ENCODE measurements at places on chromosomes 1 and 21. TPM values are rescaled to one million over a fixed set of nuclear protein-coding genes. Genes with fewer than 3 reads are reported as not detected.

Gene OR2AK2
- total RNA-seq, result not detected

Gene SPRR1B
- not detected for total RNA-seq

Gene RGS13
- not detected for total RNA-seq

Gene LCE2A
- not detected for total RNA-seq

Gene RGSL1
- not detected for total RNA-seq

Gene OR2L3
- not detected for total RNA-seq

Gene AMY1A
- not detected for total RNA-seq

Gene AQP10
- total RNA-seq, result not detected

Gene NPHS2
- total RNA-seq, result not detected

Gene SPATA6
- total RNA-seq, result 2.9 TPM

Gene EDN2
- total RNA-seq, result not detected

Gene LCA5L
- total RNA-seq, result 1.7 TPM

Gene CTSS
- total RNA-seq, result 57.5 TPM

Gene ZYG11A
- total RNA-seq, result 1.2 TPM

DNA sequence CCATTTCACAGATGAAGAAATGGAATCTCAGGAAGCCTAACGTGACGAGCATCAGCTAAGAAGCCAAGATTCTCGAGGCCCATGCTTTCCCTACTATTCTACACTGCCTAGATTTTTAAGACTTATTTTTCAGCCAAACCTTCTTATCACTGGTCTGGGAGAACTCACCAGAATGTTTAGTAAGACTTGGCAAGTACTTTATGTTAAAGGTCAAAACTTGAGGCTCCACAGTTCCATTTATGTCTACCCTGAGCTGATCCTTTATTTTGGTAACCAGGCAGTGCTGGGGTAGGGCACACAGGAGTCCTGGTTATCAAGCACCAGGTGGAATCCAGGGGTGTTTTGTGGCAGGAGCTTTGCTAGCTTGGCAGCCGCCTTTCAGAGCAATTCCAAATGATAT lies 16.8 kb downstream of the PLXNA2 start:
- DNase-seq, result no peak

DNA sequence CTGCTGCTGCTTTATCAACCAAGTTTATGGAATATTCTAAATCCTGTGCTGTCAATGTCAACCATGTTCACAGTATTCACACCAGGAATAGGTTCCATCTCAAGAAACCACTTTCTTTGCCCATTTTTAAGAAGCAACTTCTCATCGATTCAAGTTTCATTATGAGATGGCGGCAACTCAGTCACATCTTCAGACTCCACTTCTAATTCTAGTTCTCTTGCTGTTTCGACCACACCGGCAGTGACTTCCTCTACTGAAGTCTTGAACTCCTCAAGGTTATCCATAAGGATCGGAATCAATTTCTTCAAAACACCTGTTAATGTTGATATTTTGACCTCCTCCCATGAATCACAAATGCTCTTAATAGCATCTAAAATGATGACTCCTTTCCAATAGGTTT lies 39.7 kb upstream of the IFNLR1 start:
- DNase-seq, result no peak

GRCh38 chr1:75707191-75707590 lies 17.3 kb upstream of the ACADM start:
- DNase-seq, result no peak

- DNase-seq, result peak; percentile 59
Measured at GRCh38 chr1:27299385-27300271, 22.3 kb upstream of the TMEM222 start.

DNA sequence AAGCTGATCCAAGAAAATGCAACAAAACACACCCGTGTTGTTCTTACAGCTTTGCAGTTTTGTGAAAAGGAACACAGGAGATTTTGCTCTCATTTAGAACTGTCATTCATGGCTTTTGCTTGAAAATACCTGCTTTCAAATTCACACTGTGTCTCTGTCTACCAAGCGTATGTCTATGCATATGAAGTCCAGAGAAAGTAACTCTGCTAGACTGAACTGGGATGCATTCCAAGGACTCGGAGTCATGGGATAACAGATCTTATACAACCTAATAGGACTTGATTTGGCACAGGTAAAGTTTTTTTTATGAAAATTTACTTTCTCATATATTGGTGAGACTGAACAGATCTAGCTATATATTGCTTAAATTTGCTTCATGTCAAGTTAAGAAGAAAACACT lies 102.4 kb downstream of the PTGER3 start:
- no peak for DNase-seq

DNA sequence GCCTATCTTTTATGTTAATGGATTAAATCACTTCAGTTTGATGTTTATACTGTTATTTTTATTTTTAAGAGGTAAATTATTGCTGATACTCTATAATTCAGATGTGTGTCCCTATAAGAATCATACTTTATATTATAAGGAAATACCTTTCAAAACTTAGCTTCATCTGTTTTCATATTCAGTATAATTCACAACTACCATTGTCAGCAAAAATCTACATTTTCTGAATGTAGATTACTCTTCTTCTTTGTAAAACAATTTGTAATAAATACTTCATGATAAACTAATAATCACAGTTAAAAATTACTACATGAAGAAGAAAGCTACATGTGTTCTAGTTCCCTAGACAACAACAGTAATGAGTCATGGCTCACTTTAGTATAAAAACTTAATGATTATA lies 115.4 kb upstream of the SERTAD4 start:
- DNase-seq, result no peak

- peak; percentile 36 for DNase-seq
Measured at GRCh38 chr1:26009796-26010447, 11.7 kb upstream of the EXTL1 start.

DNA sequence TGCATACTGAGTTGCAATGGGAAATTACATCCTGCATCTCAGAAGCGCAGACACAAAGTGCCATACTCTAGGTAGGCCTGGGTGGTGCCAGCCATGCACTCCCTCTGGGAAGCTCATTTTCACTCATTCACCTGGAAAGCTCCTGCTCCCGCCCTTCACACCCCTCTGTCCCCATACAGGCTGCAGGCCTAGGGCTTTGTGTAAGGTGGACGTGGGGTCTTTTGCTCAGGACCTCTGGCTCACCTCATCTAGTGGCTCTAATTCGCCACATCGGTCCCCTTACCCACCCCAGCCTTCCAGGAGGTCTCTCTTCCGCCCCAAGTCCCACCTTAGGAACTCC lies 751 bp downstream of the MRPS15 start:
- DNase-seq, result no peak

- peak; percentile 40 for DNase-seq
Measured at GRCh38 chr1:145985502-145986439, 10.6 kb downstream of the TXNIP start.

GRCh38 chr1:52436817-52437216 lies 32.4 kb downstream of the PRPF38A start:
- DNase-seq, result no peak

DNA sequence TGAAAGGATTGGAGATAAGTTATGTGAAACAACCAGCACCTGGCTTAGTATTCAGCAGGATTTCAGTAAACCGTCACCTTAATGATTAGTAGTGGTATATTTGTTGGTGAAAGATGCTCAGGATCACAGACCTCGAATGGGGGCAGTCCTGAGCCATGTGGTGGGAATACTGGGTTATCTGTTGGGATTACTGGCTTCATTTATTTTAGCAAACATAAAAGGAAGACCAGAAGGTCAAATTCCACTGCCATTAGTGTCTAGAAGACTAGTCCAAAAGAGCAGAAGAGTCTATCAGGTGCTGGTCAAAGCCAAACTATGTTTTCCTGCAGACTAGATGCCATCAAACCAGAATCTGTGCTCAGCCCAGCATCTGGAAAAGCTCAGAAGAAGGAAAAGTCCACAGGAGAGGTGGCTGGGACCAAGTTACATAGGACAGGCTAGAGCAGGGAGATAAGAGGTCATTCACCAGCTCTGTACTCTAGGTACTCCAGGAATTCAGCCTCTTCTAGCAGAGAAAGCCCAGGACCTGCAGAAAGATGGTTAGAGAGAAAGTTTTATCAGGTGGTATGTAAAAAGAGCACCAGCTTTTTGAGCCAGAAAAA lies 343.4 kb downstream of the PLPP3 start:
- DNase-seq, result no peak

DNA sequence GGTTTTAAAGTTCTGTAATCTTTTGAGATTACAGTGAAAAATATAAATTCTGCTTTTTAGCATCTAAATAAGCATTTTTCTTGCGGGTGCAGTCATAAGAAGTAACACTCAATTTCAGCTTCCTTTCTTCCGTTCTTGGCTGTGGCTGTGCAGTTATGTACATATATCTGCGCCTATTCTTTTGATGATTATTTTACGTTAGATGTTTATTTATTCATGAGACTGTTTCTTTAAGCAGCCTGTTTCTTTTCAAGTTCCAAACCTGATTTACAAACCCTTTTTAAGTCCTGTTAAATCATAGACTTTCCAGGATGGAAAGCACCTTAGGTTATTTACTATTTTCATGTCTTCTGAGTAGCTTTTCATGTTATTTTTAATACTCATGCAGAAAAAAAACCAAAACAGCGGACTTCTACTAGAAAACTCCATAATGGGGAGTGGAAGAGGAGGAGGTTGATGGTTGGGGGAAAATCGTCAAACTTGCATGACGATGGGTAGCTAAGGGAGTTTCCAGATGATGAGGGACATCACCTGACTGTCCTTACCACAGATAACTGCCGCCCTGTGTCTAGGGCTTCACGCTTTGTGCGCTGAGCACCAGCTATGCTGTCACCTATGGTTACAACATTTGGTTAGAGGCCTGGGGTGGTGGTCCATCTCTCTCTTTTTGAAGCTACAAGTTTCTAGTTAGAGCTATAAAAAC lies 2.6 kb downstream of the PRDM2 start:
- DNase-seq, result no peak

- no peak for DNase-seq
Measured at GRCh38 chr1:160755461-160755860, 16.4 kb downstream of the SLAMF7 start.

- DNase-seq, result peak; percentile 77
Measured at GRCh38 chr1:212621043-212621948, 12.7 kb downstream of the ATF3 start.

GRCh38 chr1:109733236-109733870 lies 7.5 kb downstream of the GSTM3 start:
- DNase-seq, result no peak

- no peak for DNase-seq
Measured at GRCh38 chr1:206498685-206499084, 8.6 kb upstream of the RASSF5 start.

GRCh38 chr1:45456531-45456930 lies 34.4 kb downstream of the TESK2 start:
- no peak for DNase-seq

- no peak for DNase-seq
Measured at GRCh38 chr1:103125219-103125618, 16.9 kb upstream of the COL11A1 start.

DNA sequence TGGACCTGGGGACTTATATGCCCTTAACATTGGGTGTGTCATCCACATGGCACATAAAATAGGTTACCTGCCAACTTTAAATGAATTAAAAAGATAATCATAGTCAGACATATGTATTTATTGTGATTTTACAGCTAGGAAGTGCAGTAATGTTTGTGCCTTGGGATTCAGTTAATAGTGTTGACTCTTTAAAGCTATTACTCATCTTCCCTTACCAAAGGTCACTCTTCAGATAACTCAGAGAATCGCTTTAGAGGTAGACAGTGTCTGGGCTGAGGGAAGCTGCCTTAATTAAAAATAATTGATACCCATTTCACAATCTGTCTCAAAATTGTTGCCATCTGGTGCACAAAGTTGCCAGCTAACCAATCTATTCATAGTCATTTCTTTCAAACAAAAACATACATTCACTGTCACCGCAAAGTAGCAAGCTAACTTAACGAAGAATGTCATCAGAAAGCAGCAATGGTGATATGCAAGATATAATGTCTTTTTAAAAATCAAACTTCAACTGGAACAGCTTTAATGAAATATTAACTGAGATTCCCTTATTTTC lies 3.0 kb upstream of the KRTAP15-1 start:
- DNase-seq, result no peak

DNA sequence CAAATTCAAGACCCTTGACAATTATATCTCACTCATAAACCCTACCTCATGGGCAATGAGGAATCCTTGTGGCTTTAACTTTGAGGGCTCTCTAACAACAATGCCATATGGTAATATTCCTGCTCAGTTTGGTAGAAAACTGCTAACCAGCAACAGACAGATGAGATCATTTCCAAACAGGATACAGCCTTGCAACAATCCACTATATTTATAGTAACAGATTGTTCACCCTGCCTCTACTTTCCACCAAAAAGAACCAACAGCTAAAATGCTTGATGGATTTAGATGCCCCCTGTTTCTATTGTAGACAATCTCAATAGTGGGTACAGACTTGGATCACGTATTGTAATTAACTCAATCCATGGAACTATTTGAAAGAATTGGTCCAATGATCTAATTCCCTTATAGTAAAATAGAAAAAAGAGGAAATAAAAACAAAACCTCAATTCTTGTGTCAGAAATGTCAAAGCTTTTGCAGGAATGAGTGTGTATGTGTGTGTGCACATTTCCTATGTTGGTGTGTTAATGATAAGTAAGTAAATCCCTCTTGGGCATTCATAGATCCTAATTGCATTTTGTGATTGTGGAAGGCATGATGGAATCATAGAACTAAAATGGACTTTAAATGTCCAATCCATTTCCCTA lies 100.0 kb upstream of the EDEM3 start:
- DNase-seq, result peak; percentile 74

GRCh38 chr1:243977094-243977493 lies 74.0 kb upstream of the ZBTB18 start:
- no peak for DNase-seq
